Activated CD8-positive, alpha-beta memory T cell treated with anti-CD3 and anti-CD28 coated beads, Interleukin-2, amount 50 U/mL, for 4 hours (primary cell): ENCODE measurements at places on chromosomes 6 and 20.

- peak; percentile 53 for DNase-seq
These were observed 30.8 kb downstream of the AGPAT4 start for GRCh38 chr6:161242779-161243693.

GRCh38 chr6:20162515-20162914 lies 49.8 kb downstream of the MBOAT1 start:
- no peak for DNase-seq

GRCh38 chr20:50834599-50835005 lies 39.7 kb downstream of the BCAS4 start:
- no peak for DNase-seq

DNA sequence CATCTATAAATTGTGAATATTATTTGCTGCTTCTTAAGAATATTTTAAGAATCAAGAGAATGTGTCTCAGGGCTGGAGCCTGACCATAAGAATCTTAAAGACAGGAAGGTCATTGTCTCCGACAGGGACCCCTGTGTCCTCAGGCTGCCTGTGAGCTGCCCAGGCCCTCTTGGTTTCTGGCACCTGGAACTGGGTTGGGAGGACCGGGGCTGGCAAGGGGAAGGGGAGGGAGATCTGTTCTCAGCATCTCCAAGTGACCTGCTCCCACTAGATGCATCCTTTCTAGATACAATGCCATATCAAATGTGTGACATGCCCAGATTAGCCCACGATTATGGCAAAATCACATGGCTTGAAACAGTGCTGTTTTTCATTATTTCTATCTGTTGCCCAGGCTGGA lies 110.5 kb downstream of the SCML4 start:
- DNase-seq = no peak

- no peak for DNase-seq
These were observed 26.3 kb downstream of the MAPK14 start for GRCh38 chr6:36053878-36054277.

DNA sequence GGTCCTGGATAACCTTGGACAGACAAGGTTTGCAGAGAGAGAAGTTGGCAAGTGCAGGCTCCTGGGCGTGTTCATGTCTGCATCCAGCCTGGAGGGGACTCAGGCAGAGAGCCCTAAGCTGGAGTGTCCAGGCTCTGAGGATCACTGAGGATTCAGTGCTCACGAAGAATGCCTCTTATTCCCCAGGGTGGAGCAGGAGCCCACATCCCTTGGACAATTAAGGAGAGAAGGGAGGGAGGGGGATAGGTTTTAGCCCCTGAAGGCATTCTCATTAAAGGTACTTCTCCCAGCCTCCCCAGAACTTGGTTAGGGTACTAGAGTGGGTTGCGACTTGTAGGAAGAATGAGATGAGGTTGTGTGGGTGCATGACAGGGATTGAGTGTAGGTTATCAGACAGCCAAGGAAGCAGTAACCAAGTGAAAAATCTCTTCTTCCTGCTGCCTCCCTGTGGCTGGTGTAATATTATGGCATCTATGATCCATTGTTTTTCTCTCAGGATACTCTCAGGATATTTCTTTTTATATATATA lies 680 bp downstream of the HLA-DPB1 start:
- no peak for DNase-seq

DNA sequence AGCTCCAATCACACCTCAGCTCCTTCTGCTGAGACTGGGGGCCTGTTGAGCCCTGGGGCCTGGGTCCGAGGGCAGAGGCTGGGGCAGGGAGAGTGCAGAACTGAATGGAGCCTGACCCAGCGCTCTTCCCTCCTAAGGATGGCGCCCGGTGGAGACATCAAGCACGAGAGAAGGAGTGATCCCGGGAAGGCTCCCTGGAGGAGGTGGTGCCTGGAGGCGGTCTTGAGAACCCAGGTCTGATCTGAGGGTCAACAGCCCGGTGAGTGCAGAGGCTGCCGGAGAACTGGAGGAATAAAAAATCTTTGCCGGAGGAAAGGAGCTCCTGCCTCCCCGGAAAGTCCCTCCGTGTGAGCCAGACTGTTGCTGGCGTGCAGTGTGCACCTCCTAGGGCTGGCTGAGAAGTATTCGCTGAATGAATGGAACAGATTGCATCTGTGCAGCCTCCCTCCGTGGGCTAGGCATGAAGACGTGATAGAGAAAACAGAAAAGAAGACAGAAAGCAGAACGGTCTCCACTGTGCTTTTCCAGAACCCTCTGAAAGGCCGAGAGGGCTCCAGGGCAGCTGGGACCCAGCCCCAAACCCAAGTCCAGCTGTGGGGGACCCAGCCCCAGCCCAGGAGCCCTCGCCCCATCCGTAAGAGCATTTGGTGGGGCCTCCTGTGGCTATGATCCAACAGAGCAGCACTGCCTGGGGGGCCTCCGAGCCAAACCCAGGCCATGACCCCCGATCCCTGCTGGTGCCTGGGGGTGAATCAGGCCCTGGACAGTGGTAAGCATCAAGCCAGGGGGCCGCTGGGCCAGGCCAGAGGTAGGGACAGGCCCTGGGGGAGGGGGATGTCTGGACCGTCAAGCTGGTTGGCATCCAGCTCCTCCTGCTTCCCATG lies 6.9 kb upstream of the HRH3 start:
- DNase-seq = no peak

DNA sequence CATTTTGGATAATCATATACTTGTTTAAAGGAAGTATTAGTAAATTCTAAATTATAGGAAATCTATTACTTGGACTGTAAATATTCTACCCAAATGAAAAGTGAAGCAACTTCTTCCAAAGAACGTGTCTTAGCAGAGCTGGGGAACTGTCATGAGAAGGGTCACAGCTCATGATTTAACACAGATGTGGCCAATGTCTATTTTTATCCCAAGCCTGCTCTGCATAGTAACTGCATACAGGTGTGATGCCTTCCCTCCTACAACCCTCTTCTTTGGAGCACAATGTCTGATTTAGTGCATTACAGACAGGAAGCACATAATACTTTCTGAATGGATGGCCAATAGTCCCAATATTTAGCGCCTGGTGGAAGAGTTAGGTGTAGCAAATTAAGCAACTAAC lies 138.7 kb upstream of the THEMIS start:
- DNase-seq = no peak

DNA sequence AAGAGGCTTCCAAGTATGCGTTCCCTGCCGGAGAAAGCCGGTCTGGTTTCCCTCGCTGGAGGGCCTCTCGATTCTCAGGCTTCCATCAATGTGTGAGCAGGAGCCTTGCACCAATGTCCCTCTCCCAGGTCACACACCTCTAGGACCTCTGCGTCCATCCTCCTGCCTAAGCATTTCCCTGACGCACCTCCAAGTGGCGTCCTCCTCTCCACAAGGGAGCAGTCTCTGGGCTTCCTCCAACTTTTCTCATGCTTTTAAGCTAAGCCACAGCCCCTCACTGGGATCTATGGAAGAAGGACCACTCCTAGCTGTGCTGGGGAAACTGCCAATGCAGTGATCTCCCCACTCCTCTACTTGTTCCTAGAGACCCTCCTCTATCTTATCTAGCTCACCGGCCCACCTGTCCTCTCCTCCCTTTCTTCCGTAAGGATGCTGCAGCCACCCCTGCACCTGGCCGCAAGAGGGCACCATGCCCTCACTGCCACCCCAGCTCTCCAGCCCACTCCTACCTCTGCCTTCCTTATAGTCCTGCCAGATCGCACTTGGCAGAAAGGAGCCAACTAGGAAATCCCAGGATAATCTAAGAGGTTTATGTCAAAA lies 258.7 kb downstream of the LRFN2 start:
- DNase-seq = peak; percentile 30

- DNase-seq = no peak
These were observed 278.2 kb upstream of the SUPT3H start for GRCh38 chr6:45655745-45656476.

DNA sequence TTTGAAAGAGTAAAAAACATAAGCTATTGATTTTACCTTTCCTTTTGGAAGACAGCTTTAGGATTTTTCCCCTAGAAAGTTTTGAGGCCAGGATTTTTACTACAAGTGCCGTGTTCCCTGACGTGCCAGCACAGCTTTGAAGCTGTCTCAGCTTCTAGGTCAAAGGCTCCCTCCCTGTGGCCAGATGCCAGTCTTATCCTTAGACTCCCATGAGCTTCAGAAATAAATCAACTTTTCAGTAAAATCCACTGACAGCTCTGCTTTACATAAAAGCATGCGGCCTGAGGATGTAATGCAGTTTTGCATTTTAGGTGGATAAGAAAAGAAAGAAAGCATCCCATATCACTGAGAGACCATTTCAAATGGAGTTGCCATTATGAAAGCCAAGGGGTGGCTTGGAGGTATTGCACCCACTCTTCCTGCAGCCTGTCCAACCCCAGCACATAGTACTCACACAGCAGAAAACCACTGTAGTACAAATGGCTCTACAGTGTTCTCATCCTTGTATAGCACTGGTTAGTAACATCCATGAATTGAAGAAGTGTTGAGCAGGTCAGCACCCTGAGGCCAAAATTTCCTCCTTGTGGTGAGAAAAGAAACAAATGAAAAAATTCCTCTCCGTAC lies 15.2 kb upstream of the ATXN1 start:
- no peak for DNase-seq

GRCh38 chr6:66662196-66662595 lies 955.2 kb upstream of the EYS start:
- DNase-seq = no peak

DNA sequence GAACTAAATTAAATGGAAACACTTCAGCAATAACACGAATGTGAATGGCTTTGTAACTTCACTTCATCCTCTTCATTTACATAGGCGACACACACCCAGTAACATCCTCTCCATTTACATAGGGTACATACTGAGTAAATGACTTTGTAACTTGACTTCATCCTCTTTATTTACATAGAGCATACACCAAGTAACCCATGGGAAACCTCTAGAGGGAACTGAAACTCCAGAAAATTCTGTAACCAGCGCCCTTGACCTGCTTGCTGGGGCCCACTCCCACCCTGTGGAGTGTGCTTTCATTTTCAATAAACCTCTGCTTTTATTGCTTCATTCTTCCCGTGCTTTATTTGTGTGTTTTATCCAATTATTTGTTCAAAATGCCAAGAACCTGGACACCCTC lies 81.6 kb upstream of the OPRM1 start:
- no peak for DNase-seq

DNA sequence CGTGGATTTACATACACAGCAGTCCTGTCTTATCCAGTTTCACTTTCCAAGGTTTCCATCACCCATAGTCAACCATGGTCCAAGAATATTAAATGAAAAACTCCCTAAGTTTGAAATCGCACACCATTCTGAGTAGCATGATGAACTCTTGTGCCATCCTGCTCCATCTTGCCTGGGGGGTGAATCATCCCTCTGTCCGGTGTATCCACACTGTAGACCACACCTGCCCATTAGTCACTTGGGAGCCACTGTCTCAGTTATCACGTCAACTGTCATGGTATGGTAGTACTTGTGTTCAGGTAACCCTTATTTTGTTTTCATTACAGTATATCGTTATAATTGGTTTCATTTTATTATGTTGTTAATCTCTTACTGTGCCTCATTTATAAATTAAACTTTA lies 38.5 kb downstream of the PTGIS start:
- DNase-seq = no peak

DNA sequence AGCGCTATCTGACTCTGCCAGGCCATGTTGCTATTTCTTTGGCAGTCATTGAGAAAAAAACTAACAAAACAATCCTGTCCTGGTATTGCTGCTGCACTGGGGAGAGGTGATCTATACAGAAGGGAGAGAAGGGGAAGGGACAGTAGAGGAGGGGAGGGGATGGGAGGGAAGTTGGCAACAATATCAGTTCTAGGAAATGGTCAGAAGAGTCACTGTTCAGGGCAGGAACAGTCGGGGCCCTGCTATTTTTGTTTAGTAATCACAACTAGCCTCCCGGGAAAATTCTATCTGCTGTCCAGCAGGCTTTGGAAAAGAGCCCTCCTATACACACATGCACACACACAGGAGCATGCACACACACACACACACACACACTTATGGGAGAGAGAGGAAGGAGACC lies 142.3 kb upstream of the CARMIL1 start:
- no peak for DNase-seq

DNA sequence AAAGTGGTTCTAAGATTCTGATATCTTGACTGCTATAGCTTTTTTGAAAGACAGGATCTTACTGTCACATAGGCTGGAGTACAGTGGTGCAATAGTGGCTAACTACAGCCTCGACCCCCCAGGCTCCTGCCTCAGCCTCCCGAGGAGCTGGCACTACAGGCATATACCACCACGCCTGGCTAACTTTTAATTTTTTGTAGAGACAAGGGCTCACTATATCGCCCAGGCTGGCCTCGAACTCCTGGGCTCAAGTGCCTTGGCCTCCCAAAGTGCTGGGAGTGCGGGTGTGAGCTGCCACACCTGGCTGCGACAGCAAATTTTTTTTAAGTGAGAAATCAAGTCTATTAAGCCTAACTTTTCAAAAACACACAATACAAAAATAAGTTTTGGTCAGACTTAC lies 106.6 kb downstream of the NOL4L start:
- DNase-seq = no peak

- DNase-seq = peak; percentile 85
These were observed 105.5 kb upstream of the MYL9 start for GRCh38 chr20:36435592-36436541.

DNA sequence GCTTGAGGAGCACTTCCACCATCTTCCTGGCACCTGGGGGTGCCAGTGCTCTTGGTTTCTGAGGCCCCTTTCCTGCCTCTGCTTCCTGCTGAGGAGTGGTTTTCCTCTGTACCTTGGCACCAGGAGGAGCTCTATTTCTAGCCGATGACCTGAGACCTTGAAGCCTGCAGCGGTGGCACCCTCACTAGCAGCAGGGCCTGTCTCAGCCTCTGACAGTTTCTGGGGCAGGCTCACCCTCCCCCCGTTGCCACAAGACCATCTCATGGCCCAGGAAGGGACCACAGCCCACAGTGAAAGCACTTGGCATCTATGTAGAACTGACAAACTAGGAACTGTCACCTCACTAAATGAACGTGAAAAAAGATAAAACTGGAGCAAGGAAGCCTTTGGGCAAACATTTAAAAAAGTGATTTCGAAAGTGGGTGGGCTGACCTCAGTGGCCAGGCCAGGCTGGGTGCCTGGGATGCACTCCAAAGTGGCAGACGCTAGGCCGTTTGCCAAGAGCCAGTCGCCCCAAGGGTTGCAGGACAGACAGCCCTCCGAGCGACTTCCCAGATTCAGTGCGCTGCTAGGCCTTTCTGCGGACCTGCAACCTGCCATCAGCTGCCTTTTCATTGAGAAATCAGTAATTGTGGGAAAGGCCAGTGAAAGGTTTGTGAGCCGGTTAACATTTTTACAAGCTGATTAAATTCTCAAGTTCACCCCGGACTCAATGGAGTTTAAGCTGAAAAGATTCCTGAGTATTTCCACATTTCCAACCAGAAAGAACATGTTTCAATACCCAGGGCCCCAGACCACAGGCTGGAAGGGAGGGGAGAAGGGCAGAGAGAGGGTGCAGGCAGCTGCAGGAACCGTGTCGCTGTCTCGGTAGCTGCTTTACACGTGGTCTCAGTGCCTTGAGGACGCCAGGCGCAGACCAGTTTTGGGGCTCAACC lies 303.7 kb downstream of the ESR1 start:
- no peak for DNase-seq

GRCh38 chr6:81937296-81937937 lies 184.9 kb upstream of the TENT5A start:
- no peak for DNase-seq

GRCh38 chr6:150925976-150926375 lies 60.5 kb downstream of the MTHFD1L start:
- no peak for DNase-seq
